Chondrocyte (in vitro differentiated cells): ENCODE measurements at places on chromosomes 7 and 10. TPM values are rescaled to one million over a fixed set of nuclear protein-coding genes. Genes with fewer than 3 reads are reported as not detected.
A peak's percentile ranks its signal among the peaks of the same experiment; 100 is the strongest.

DNA sequence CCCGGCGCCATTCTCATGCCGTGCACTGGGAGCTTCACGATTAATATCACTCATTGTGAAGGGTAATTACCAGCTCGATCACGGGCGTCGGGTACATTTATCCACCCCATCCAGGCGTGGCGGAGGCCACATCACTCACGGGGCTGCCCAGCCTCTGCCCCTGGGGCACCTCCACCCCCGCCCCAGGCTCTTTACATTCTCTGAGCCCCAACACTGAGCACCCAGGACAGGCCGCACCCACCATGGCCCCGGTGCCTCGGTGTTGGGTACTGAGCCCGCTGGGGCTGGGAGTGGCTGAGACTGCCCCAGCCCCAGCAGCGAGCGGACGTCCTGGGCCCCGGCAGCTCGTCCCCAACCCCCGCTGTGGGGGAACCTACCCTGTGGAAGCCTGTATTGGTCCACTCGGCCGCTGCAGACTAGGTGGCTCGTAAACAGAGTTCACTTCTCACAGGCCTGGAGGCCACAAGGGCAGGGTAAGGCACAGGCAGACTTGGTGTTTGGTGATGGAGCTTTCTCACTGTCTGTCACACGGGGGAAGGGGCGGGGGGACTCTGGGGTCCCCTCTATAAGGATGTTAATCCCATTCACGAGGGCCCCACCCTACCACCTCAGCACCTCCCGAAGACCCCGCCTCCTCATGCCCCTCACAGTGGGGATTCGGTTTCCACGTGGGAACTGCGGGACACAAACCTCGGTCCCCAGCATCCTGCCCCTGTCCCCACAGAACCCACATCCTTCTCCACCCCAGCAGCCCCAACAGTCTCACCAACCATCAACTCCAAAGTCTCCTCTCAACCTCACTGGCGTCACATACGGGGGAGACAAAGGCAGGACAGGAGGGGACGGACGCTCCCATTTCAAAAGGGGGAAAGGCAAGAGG is 184.1 kb downstream of the ELFN1 start:
- H3K27me3 ChIP-seq: no peaks in the 10 kb centered on the region
- H3K4me3 ChIP-seq: no peak overlapping the region

DNA sequence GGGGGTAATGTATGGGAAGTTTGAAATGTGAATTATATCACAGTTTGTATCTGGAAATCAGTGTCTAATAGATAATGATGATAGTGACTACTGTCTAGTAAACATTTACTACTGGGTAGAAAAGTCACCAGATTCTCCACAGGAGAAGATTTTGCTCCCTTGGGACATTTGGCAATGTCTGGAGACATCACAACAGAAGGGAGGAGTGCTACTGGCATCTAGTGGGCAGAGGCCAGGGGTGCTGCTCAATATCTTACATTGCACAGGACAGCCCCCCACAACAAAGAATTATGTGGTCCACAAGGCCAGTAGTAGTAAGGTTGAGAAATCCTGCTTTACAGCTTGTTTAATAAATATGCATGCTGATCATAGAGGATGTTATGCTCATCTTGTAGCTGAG is 92.3 kb upstream of the PRPS1L1 start:
- H3K4me1 ChIP-seq: peaks cover 19% of the 10 kb centered on the region
- no peaks in the 10 kb centered on the region for H3K27me3 ChIP-seq
- no peak overlapping the region for H3K27ac ChIP-seq

GRCh38 chr10:101353692-101354327 is at the start of gene BTRC:
Gene BTRC (plus strand): TSS chr10:101354165. CDS start chr10:101354181, 16 bp downstream.
- peak within 1 kb of the TSS; percentile 99 for H3K27ac ChIP-seq
- H3K27me3 ChIP-seq: peaks cover 11% of the 10 kb centered on the region
- H3K4me3 ChIP-seq: peak within 1 kb of the TSS; percentile 98
- H3K36me3 ChIP-seq: no peaks in the 10 kb centered on the region
- peaks cover 25% of the 10 kb centered on the region for H3K4me1 ChIP-seq

DNA sequence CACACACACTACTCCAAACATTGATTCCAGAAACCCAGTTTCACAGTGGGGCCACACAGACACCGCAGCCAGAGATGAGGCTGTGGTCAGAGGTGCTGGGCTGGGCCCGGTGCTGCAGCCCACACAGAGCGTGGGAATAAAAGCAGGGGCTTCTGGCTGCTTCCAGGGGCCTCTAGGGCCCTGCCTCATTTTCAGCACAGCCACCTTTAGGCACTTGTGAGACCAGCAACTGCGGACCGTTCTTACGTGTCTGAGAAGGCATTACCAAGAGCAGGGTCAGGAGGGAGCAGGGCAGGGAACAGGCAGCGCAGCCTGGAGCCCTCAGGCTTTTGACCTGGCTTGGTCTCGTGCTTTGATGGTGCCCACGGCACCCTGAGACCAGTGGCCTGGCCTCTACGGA is 270.4 kb downstream of the DNAJB6 start:
- H3K27me3 ChIP-seq: peaks cover 2% of the 10 kb centered on the region
- no peaks in the 10 kb centered on the region for H3K36me3 ChIP-seq
- peak; percentile 79 for DNase-seq

- peaks cover 1% of the 10 kb centered on the region for H3K27me3 ChIP-seq
- H3K4me3 ChIP-seq: no peak overlapping the region
Observed at GRCh38 chr10:126663328-126663727, 7.2 kb downstream of the C10orf90 start.

DNA sequence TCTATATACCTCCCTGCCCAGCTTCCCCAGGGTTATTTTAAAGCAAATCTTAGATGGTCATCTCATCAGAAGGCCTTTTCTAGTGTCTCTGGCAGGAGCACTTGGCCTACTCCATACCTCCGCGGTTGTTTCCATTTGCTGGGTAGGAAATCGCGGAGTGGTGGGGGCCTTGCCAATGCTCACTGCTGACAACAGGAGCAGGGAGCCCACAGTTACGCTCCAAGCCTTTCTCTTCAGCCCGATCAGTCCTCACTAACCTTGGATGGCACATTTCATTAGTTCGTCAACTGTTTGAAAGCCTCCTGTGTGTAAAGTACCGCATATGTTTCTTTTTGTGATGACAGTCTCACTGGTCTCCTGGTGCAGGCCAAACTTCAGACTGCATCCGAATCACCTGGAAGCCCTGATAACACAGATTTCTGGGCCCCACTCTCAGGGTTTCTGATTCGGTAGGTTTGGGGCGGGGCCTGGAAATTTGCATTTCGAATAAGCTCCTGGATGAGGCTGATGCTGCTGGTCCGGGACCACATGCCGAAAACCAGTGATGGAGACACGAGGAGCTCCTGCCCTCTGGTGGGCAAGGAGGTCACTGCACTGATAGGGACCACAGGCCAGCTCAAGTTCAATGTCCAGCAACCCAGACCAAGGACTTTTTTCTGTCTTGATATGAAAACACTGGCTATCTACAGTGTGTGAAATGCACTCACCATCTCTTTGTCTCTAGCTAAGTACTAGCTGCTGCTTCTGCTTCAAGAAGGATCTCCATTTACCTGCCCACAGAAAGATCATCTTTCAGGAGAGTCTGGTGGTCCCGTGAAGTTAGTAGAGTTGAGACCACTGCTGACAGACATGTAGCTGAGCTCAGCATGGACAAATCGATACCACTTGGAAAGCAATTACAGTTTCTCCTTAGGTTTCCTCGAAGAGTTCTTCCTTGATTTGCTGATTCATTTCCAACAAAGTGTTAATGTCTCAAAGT is 14.0 kb downstream of the LRGUK start:
- H3K27me3 ChIP-seq: peaks cover 5% of the 10 kb centered on the region
- H3K4me1 ChIP-seq: peaks cover 4% of the 10 kb centered on the region
- no peak overlapping the region for H3K27ac ChIP-seq
- no peak overlapping the region for H3K4me3 ChIP-seq

- H3K36me3 ChIP-seq: no peaks in the 10 kb centered on the region
- H3K27me3 ChIP-seq: no peaks in the 10 kb centered on the region
- no peak overlapping the region for H3K4me3 ChIP-seq
- DNase-seq: no peak
Observed at GRCh38 chr10:48324580-48324979, 18.1 kb downstream of the MAPK8 start.

TRIM73 gene
- total RNA-seq: 3.1 to 6.6 TPM (median 3.5 TPM) in 3 replicates

WEE2 gene
- total RNA-seq: not detected in 3 replicates

CALCR gene
- total RNA-seq: 0.10 to 0.20 TPM in 2 of 3 replicates, not detected in the other

DNA sequence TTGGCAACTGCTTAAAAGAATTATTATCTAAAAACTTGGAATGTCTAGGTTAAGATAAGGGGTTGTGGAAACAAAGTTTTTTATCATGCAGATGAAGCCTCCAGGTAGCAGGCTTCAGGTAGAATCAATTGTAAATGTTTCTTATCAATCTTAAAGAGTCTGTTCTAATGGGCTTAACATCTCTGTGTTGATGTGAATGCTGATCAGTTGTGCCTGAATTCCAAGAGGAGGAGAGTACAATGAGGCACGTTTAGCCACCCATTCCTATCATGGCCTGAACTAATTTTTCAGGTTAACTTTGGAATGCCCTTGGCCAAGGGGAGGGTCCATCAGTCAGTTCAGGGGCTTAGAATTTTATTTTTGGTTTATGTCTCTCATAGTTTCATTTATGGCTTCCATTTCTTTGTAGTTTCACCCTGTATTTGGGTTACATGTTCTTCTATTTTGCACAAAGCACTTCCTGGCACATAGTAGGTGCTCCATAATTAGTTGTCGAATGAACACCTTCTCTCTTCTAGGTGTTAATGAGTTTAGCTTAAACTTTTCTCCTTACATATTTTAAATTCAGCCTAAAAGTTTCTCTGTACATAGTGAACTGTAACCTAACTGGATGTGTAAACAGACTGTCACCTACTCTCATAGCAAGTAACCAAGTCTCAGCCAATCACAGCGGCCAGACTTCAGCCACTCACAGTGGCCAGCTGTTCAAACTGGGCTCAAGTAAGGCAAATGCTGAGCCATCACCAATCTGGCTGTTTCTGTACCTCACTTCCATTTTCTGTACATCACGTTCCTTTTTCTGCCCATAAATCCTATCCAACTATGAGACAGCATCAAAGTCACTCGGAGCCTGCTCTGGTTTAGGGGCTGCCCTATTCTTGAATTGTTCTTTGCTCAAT is 34.7 kb downstream of the ALOX5 start:
- H3K4me3 ChIP-seq: no peak overlapping the region
- DNase-seq: no peak
- H3K4me1 ChIP-seq: no peaks in the 10 kb centered on the region

DNA sequence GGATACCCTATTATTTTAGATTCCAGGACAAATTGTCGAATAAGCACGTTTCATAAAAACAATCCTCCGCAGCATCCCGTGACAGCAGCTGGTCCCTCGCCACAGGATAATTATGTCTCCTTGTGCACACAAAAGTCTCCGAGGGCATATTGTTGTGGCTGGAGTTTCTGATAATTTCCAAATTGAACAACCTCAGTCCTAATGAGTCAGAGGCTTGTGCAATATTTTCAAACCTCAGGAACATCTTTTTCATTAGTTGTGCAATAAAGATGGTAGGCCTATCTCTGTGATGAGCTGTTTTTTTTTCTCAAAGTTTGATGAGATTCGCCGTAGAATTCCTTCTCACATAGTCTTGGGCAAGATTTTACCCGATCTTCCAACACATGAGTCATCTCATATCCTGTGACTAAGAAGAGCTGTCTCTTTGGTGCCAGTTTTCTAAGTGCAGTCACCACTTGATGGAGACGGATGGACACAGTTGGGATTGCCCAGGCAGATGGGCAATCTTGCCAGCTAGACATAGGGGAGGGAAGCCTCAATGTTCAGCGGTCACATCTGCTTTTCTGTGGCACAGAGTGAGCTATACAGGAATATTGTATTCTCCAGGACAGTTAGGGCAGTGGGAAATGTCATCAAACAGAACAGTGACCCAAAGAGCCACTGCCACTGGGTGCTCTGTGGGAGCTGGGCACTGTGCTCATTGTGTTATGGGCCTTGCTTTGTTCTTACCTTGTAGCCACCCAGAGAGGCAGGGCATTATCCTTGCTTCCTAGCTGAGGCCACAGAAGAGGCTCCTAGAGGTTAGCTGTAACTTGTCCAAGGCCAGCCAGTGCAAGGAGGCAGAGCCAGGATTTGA is 7.8 kb downstream of the HTRA1 start:
- DNase-seq: no peak
- H3K4me3 ChIP-seq: peak overlapping the region; percentile 40
- H3K27ac ChIP-seq: peak overlapping the region; percentile 96
- no peaks in the 10 kb centered on the region for H3K27me3 ChIP-seq
- H3K4me1 ChIP-seq: peaks cover 96% of the 10 kb centered on the region

DNA sequence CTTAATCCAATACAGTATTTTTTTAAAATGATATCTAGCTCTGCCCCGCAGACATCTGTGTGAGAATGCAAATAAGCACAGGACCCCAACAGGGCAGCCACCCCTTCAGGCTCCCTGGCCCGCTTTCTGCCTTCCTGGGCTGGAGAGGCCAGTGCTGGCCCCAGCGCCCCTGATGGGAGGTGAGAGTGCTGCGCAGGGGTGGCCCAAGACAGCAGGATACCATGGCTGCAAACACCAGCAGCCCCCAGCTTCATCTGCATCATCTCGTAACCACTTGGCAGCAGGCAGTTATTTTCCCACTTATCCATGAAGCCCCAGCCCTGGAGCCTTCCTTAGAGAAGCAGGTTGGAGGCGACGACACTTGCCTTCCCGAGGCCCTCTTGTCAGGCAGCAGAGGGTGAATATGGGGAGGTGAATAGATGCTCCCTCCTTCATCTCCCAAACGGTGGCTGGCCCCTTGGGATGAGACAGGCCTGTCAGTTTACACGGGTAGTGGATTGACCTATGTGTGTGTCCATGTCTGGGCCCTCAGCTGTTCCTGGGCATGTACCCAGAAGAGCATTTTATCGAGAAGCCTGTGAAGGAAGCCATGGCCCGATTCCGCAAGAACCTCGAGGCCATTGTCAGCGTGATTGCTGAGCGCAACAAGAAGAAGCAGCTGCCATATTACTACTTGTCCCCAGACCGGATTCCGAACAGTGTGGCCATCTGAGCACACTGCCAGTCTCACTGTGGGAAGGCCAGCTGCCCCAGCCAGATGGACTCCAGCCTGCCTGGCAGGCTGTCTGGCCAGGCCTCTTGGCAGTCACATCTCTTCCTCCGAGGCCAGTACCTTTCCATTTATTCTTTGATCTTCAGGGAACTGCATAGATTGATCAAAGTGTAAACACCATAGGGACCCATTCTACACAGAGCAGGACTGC is 71.2 kb downstream of the ALOX5 start:
- no peaks in the 10 kb centered on the region for H3K4me1 ChIP-seq
- no peak for DNase-seq
- peaks cover 1% of the 10 kb centered on the region for H3K36me3 ChIP-seq

DNA sequence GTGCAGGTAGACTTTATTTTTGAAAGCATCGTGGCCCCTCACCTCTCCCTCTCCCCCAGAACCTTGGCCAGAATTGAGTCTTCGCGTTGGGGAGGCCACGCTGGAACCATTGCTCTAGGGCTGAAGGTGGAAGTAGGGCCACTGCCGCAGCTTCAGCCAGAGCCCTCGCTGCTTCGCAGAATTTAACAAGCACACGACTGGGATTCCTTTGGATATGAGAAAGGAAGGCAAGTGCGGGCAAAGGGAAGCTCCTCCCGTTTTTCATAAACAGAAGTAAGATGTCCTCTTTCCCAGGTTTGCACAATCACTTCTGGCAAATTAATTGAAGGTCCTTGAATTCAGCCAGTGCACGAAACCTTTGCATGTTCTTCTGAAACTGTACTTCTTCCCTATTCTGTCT is 168.1 kb downstream of the CCDC3 start:
- H3K27me3 ChIP-seq: no peaks in the 10 kb centered on the region
- peaks cover 6% of the 10 kb centered on the region for H3K36me3 ChIP-seq
- DNase-seq: no peak
- no peak overlapping the region for H3K27ac ChIP-seq

CYP26C1 gene
- 0.10 to 0.25 TPM (median 0.15 TPM) in 3 replicates for total RNA-seq

NME8 gene
- total RNA-seq: not detected in 3 replicates

LGI1 gene
- total RNA-seq: 0.27 to 2.3 TPM (median 2.1 TPM) in 3 replicates

GRCh38 chr10:11168423-11169090 is 150.9 kb downstream of the CELF2 start:
- no peak overlapping the region for H3K27ac ChIP-seq
- DNase-seq: no peak
- no peaks in the 10 kb centered on the region for H3K36me3 ChIP-seq
